ENCODE measurements at places on chromosomes 5 and 9.

DNA sequence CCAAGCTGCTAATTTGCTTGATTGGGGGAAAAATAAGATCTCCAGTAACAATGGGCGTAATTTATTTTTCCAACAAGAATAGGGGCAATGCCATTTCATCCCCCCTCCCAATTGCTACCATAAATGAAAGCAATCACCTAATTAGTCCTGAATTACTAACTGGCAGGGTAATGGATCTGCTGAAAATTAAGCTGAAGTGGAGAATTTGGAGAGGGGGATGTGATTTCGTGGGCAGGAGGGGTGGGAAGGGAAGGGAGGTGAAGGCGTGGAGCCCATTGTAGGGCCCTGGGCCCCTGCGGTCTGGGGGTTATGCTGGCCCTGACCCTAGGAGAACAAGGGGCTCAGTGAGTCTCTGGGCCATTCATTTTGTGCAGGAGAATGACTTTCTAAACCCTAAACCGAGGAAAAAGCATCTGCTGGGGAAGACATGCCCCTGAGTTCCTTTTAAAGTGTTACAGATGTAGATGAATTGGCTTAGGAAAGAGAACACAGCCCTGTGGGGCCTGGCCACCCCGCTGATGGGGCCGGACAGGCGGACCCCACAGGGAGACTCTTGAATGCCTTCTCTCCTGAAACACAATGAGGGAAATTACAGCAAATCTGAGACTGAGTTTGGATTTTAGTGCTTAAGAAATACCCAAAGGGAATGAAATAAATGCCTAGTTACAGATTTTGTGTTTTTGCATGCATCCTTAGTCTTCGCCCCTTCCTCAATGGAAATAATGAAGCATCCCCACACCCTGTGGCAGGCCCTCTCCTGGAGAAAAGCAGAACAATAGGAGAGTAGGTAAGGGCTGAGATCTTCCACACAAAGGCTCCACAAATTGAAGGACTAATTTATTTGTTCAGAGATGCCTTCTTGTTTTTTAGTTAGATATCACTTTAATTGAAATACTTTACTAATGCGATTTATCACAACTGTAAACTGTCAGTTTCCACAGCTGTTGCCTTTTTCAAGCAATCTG lies 143.2 kb downstream of the PSAT1 start:
- no peak for DNase-seq

- no peak for DNase-seq
These were observed 70.4 kb upstream of the TLE1 start for GRCh38 chr9:81759680-81760215.

DNA sequence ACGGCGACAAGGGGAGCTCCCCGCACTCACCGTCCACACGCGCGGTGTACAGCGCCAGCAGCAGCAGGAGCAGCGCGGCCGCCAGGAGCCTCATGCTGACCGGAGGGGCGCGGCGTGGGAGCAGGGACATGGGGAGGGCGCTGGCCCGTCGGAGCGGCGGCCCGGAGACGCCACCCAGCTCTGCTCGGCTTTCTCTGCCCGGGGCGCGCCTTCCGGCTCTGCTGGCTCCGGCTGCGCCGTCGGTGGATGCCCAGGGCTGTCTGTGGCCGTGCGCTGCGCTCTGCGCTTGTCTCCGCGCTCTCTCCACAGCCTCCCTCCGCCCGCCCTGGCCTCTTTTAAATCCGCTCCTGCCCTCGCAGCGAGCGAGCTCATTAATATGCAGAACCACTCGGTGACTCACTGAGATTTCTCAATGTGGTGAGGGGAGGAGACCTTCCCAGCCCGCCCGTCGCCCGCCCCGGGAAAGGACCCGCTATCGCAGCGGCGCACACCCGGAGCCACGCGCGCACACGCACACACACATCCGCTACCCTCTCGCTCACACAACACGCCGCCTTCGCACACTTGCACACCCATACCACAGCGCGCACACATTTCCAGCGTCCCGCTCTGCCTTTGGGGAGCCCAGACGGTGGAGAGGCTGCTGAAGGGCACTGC lies at the start of gene CXCL14:
Gene CXCL14, minus strand, starts transcription at position 307 of the 657 bp plus-strand sequence. Its CDS starts 213 bp downstream, at position 94.
- no peak for DNase-seq

DNA sequence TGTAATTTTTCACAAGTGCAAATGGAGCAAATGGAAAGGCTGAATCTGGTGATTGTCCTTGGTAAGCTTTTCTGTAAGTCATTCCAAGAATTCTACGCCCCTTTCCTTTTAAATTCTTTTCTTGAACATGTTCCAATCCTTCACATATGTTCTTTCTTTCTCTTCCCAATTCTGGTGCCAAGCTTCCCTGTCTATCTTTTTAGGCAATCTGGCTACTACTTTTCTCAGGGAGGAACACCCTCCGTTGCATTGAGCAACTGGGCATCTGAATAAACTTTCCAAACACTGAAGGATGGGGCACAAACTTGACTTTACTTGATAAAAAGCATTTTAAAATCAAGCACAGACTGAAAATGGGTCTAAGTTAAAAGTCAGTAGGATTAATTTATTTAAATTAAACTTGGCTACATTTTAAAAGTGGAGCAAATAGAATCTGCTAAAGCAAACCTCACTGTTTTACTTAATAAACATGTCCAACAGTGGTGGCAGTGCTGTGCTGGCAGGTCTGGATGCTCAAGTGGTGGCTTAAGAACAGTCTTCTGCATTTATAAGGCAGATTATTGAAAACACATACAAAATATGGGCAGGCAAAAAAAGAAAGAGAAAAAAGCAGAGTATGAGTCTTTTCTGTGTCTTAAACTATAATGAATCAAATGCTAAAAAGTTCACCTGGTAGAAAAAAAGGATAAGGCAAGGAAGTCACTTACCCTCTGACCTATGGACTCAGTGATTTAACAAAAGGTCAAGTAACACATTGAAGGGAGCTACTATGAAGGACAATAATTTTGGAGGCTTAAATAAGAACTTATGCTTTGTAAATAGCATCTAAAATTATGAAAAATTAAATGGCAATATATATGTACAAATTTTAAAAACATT lies 5.4 kb downstream of the ELL2 start:
- DNase-seq, result no peak

DNA sequence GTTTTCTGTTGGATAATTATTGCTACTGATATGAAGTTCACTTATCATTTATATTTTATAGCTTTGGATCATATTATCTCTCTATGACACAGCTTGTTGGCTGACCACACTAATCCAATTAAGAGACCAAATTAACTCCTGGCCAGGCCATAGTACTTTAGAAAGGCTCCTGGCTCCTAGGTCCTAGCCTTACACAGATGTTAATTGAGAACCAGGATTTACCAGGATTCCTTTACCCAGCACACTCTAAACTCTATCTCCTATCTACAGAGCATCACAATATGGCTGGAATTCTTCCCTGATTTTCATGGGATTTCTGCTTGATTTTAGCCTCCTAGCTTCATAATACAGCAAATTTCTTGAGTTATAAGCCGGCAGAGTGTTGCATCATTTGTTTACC lies 80.3 kb downstream of the SLCO6A1 start:
- no peak for DNase-seq
